MCF 10A (cell line): ENCODE measurements at places on chromosomes 5 and 9. TPM values are rescaled to one million over a fixed set of nuclear protein-coding genes. Genes with fewer than 3 reads are reported as not detected.

- H3K4me1 ChIP-seq = no peaks in the 10 kb centered on the region
- no peak overlapping the region for H3K4me3 ChIP-seq
- no peak for DNase-seq
- H3K36me3 ChIP-seq = no peaks in the 10 kb centered on the region
Observed at GRCh38 chr5:116751684-116752083, 177.1 kb upstream of the SEMA6A start.

- no peak overlapping the region for H3K4me3 ChIP-seq
- H3K36me3 ChIP-seq = no peaks in the 10 kb centered on the region
- peaks cover 39% of the 10 kb centered on the region for H3K27me3 ChIP-seq
- no peak overlapping the region for H3K27ac ChIP-seq
Observed at GRCh38 chr9:100652850-100653249, 75.0 kb downstream of the CAVIN4 start.

The GABBR2 gene
- not detected in 2 replicates for total RNA-seq

GRCh38 chr5:158569534-158569933 is 530.2 kb downstream of the EBF1 start:
- no peak for DNase-seq
- H3K27ac ChIP-seq = no peak overlapping the region
- H3K4me1 ChIP-seq = no peaks in the 10 kb centered on the region
- no peaks in the 10 kb centered on the region for H3K36me3 ChIP-seq
- no peak overlapping the region for H3K4me3 ChIP-seq
- H3K27me3 ChIP-seq = no peaks in the 10 kb centered on the region

GRCh38 chr5:93329756-93330155 is 251.3 kb downstream of the NR2F1-AS1 start:
- H3K27ac ChIP-seq = no peak overlapping the region
- no peak for DNase-seq
- no peaks in the 10 kb centered on the region for H3K27me3 ChIP-seq
- H3K36me3 ChIP-seq = no peaks in the 10 kb centered on the region
- H3K4me3 ChIP-seq = no peak overlapping the region

GRCh38 chr5:170536525-170536924 is 32.7 kb downstream of the KCNIP1 start:
- no peak for DNase-seq
- no peak overlapping the region for H3K27ac ChIP-seq
- no peaks in the 10 kb centered on the region for H3K36me3 ChIP-seq
- H3K27me3 ChIP-seq = peaks cover 33% of the 10 kb centered on the region
- no peak overlapping the region for H3K4me3 ChIP-seq

GRCh38 chr5:7663808-7664207 is 187.1 kb downstream of the CFAP90 start:
- H3K27me3 ChIP-seq = no peaks in the 10 kb centered on the region
- no peaks in the 10 kb centered on the region for H3K36me3 ChIP-seq
- DNase-seq = no peak

DNA sequence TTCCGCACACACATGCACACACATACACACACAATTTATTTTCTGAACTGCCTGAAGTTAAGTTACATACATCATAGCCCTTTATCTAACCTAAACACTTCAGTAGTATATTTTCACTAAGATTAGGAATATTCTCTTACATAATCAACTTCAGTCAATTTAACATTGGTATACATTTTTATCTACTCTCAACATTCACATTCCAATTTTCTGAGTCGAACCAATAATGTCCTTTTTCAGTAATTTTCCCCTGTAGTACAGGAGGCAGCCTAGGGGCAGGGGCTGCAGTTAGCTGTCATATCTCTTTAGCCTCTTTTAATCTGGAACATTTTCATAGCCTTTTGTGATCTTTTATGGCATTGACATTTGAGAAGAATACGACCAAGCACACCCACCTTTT is 150.1 kb downstream of the DAB2IP start:
- H3K27ac ChIP-seq = no peak overlapping the region
- DNase-seq = no peak
- H3K4me1 ChIP-seq = no peaks in the 10 kb centered on the region
- peaks cover 20% of the 10 kb centered on the region for H3K27me3 ChIP-seq
- no peak overlapping the region for H3K4me3 ChIP-seq

The SH3GL2 gene
- not detected in 2 replicates for total RNA-seq
